ENCODE measurements at places on chromosomes 11 and 22. TPM values are rescaled to one million over a fixed set of nuclear protein-coding genes. Genes with fewer than 3 reads are reported as not detected.

CNGA4 gene
- total RNA-seq = under 0.01 TPM

FAM180B gene
- total RNA-seq = not detected

DDTL gene
- total RNA-seq = 0.36 TPM

OR51B6 gene
- total RNA-seq = not detected

PRDX5 gene
- 160 TPM for total RNA-seq

CD151 gene
- total RNA-seq = 789 TPM

LRP4 gene
- total RNA-seq = 4.1 TPM

LRRN4CL gene
- 0.36 TPM for total RNA-seq

GRCh38 chr11:93484716-93485115, 58.5 kb downstream of the SMCO4 start:
- DNase-seq = peak; percentile 62

DNA sequence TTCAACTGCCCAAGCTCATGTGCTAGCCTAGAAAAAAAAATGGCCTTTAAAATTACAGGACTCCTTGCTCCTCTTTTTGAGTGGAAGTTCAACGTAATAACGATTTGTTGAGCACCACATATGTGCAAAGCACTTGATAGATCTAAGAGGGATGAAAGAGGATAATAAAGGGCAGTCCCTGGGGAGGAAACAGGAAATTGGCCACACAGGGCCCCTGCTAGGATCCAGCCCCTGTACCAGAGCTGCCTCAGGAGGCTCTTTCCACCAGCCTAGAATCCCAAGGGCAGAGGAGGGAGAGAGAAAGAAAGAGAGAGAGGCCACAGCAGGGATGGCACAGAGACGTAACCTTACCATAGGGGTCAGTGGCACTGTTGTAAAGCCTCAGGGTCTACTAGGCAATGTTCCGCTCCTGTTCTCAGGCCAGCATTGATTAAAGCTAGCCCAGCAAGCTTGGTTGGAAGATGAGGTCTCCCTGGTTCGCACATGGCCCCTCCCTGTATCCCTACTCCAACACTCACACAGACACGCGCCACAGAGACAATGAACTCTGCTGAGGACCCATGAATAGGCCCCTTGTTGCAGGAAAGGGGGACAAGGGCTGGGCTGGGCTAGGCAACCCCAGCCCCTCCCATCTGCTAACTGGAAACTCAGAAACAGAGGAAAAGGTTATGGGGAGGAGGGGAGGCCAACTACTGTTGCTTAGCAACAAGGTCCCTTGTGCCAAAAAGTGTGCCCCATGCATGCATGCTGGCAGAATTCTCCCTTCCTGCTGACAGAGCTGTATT, at the start of gene TMPRSS5:
Gene TMPRSS5, minus strand, starts transcription at position 438 of the 785 bp plus-strand sequence. Its CDS starts 84 bp downstream, at position 354.
- no peak for DNase-seq

DNA sequence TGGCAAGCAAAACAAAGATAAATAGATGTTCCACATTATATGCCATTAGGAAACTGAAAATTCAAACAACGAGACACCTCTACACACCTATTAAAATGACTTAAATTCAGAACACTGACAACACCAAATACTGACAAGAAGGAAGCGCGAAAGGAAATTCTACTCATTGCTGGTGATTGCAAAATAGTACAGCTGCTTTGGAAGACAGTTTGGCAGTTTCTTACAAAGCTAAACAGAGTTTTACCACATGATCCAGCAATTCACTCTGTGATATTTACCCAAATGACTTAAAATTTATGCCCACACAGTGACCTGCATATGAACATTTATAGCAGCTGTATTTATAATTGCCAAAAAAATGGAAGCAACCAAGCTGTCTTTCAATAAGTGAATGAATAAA, 232.6 kb downstream of the CASP12 start:
- DNase-seq = peak; percentile 80

- peak; percentile 25 for DNase-seq
Measured at GRCh38 chr22:28497188-28497587, 182.5 kb downstream of the TTC28 start.

DNA sequence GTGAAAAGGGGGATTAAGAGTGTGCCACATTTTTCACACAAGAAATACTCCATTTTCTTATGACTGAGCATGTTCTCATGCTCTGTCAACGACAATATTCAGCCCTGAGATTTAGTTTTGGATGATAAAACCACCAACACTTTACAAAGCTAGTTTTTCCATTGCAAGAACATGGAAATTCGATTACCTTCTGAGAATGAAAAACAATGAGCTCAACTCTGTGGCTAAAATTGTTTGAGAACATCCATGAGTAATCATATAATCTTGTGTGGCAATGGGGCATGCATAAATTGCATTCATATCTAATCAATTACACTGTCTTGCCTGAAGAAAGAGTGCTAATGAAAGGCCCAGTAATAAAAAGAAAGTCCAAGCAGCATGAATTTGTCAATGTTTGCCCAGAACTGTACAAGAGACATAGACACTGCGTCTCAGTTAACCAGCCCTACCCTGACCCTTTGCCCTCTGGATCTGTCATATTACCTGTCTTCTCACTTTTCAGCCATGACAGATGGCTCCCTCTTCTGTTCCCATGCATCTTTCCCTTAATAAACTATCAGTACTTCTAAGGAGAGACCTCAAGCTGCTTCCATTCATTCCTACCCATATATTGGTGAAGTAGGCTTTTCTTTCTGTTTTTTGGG, 253.4 kb downstream of the FAM76B start:
- DNase-seq = no peak

- peak; percentile 59 for DNase-seq
Measured at GRCh38 chr11:123729602-123730001, 11.9 kb downstream of the ZNF202 start.

- no peak for DNase-seq
Measured at GRCh38 chr11:92284558-92284957, 59.9 kb downstream of the FAT3 start.
